RWPE2 (cell line): ENCODE measurements at places on chromosomes 6 and 20.

GRCh38 chr6:111781041-111781708, 92.1 kb downstream of the FYN start:
- no peak for DNase-seq

DNA sequence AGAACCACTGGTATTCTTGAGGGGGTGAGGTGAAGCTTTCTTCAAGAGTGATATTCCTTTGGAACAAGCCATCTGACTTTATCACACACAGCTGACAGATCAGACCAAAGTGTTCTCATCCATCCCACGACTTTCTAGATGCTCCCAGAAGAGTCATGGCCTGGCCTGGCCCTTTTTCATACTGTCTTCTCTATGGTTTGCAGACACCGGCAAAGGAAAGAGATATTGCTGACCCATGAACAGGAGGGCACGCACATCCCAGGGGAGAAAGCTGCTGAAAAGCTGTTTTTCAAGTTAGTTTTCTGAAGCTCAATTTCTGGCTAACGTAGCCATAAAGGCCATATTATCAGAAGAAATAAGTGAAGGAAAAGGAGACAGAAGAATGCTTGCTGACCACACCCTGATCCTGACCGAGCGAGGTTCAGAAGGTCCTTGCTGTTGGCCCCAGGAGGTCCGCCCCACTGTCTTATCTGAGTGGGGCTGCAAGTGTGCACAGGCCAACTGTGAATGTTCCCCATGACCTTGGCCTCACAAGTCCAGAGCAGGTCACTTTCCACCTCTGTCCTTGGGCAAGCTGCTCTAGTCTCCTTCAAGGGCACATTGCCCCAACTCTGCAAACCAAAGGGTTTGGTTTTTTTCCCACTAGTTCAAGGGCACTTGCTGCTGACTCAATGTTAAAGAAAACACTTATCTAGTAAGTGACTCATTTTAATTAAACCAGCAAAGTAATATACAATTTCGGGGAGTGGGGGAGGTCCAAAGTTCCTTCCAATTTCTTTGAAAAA, 2.0 kb downstream of the ACSS1 start:
- DNase-seq, result no peak

- DNase-seq, result no peak
These were observed 4.5 kb upstream of the EBF4 start for GRCh38 chr20:2688041-2688591.

DNA sequence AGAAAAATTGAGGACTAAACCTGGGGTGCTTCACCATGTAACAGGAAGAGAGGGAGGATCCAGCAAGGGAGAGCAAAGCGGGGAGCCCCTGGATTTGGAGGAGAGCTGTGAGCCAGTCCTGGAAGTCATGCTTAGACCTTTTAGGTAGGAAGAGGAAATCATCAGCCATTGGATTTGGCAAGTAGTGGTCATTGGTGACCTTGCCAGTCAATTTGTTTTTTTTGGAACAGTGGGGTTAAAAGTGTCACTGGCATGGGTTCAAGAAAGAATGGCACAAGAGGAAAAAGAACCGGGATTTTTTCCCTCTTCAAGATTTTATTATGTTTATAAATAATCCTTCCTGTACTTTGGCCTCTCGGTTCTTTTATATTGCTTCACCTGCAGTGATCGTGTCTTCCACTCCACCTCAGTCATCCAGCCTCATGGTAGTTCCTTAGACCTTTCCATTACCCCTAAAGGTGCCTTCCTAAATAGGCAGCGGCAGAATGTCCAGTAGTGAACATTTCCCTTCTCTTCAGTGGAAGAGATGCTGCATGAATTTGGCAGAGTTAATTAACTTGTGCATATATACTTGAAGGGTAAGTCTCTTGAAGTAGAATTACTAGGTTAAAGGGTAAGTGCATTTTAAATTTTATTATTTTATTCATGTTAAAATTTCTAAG, 124.7 kb downstream of the QKI start:
- DNase-seq, result no peak

DNA sequence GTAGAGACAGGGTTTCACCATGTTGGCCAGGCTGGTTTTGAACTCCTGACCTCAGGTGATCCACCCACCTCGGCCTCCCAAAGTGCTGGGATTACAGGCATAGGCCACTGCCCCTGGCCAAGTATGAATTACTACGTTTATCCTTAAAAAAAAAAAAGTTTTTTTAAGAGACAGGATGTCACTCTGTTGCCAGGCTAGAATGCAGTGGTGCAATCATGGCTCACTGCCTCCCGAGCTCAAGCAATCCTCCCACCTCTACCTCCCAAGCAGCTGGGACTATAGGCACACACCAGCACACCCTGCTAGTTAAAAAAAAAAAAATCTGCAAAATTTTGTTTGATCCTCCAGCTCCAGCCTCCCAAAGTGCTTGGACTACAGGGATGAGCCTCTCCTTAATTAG, 23.1 kb downstream of the IYD start:
- no peak for DNase-seq

- peak; percentile 37 for DNase-seq
These were observed 21.5 kb downstream of the SYNJ2 start for GRCh38 chr6:158002951-158003853.

DNA sequence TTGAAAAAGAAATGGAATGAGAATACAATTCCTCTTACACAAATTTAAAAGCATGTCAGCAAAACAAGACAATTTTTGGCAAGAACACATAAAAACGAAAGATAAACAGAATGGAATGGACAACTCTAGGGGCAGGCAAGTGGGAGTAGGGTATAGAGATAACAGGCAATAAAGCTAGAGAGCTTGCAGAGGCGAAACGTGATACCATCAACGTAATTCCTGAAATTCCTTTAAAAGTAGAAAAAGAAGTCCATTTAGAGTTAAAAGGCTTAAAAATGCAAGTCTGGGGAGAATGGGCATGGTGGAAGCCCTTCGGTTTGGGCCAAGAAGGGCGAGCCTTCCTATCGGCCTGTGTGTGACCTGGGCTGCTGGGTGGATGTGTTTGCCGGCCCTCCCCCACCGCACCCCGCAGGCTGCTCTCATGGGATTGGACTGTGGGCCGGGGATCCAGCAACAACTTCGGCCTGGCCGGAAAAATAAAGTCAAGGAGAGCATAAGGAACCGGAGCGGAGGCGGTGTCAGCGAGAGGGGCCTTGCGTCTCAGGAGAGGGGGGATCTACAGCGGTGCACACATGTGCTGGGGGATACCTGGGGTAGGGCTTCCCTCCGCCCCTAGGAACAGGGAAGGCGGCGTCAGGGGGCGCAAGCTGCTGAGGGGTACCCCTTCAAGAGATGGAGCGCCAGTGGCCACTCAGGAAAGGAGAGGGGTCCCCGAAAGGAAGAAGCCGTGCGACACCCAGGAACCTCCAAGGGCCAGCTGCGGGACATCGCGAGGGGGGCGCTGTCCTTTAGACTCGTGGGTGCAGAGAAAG, 4.1 kb downstream of the TMEM239 start:
- no peak for DNase-seq

GRCh38 chr6:136961848-136962247, 39.7 kb downstream of the SLC35D3 start:
- no peak for DNase-seq

DNA sequence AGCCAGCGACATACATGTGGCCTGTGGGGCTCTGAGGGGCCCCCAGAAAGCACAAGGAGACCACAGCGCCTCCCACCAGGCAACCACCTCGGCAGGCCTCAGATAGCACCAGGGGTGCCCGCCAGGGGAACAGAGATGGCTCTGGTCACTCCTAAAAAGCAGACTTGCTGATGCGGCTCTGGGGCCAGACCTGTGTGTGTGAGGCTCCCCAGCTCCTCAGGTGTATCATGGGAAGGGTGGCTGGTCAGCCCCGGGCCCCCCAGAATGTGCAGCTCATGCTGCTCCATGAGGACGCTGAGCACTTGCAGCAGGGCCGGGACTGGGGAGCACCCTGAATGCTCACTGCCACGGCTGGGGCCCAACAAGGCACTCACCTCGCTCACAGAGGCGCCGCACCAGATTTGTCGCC, 60.2 kb downstream of the PYGB start:
- DNase-seq, result peak; percentile 65

DNA sequence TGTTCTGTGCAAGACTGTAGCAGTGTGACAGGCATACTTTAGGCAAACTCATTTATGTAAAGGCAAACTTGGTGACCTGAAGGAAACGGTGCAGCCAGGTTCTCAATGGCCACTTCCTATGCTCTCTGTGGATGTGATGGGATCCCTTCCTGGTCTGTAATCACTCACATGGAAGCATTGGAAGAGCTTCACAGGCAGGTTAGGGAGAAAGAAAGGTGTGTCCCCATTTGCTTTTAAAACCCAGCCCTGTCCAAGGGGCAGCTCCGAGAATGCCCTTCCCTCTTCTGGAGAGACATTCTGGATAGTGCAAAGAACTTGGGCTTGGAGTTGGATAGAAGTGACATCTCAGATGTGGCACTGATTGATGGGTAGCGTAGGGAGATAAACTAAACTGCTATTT, 28.1 kb downstream of the CEP43 start:
- no peak for DNase-seq

DNA sequence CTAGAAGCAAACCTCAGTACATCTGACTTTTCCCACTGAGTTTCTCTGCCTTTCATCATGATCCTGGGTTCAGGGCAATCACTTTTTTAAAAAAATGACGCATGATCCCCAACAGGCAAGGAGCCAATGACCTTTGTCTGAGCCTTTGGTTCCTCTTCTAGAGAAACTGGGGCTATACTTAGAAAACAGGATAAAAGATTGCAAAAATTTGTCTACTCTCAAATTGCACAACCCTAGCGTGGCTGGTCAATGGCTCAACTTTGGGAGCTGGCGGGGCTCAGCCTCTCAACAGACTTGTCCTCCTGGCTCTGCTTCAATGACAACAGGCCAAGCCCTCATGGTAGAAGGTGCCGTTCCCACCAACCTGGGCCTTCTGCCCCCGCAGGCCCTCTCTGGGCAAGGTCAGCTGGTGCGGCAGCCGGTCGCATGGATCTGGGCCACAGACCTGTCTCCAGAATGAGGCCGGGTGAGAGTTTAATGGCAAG, 48.7 kb downstream of the PDYN start:
- no peak for DNase-seq

GRCh38 chr6:72783666-72784065, 161.8 kb downstream of the KCNQ5 start:
- DNase-seq, result no peak

GRCh38 chr20:23009636-23010035, 25.5 kb upstream of the SSTR4 start:
- no peak for DNase-seq

- DNase-seq, result no peak
These were observed 45.1 kb downstream of the MTHFD1L start for GRCh38 chr6:150910561-150910960.
